ENCODE measurements at places on chromosomes 12 and 14.

DNA sequence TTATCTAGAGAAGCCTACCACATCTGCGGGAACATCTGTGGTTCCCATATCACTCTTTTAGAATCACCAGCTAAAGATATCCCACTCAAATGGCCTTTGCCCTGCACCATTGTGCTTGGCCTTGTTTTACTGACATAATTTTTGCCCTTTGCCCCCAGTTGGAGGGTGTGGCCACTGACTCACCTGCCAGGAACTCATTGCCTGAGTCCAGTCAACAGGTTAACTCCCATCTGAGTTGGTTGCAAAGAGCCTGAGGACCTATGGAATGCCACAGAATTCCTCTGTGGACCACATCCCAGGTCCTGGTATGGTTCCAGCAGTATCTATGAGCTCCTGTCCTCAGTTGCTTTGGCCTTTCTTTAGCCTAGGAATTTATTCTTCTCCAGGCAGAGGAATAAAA lies 55.7 kb upstream of the PTGR2 start:
- DNase-seq: no peak

- DNase-seq: no peak
These were observed 98.3 kb upstream of the ESRRB start for GRCh38 chr14:76277586-76278130.

GRCh38 chr12:2548081-2548480 lies 246.7 kb upstream of the FKBP4 start:
- no peak for DNase-seq

DNA sequence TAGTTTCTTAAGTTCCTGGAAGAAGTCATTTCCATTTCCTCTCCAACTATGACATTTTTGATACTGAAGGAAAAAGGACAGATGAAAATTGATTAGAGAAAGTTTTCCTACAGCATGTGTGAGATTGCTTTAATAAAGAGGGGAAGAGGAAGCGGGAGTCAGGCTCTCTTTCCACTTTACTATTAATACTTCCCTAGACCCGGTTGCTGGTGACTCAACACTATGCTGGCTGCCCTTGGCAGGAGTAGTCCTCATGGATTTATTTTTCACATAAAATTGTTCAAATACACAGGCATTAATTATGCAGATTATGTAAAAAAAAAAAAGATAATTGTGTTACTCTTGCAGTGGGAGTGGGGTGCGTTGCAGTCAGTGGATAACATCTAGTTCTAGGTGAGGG lies 293.4 kb downstream of the EGLN3 start:
- DNase-seq: no peak

DNA sequence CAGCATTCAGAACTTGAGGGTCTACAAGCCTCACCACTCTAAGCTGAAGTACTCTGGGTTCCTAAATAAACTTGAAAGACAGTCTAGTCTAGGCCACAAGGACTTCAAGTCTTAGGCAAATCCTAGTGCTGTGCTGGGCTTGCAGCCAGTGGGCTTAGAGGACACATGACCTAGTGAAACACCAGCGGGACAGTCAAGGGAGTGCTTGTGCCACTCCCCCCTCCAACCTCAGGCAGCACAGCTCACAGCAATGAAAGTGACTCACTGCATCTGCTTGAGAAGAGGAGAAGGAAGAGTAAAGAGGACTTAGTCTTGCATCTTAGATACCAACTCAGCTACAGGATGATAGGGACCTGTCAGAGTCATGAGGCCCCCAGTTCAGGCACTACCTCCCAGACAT lies 438.1 kb downstream of the IPO8 start:
- DNase-seq: no peak

DNA sequence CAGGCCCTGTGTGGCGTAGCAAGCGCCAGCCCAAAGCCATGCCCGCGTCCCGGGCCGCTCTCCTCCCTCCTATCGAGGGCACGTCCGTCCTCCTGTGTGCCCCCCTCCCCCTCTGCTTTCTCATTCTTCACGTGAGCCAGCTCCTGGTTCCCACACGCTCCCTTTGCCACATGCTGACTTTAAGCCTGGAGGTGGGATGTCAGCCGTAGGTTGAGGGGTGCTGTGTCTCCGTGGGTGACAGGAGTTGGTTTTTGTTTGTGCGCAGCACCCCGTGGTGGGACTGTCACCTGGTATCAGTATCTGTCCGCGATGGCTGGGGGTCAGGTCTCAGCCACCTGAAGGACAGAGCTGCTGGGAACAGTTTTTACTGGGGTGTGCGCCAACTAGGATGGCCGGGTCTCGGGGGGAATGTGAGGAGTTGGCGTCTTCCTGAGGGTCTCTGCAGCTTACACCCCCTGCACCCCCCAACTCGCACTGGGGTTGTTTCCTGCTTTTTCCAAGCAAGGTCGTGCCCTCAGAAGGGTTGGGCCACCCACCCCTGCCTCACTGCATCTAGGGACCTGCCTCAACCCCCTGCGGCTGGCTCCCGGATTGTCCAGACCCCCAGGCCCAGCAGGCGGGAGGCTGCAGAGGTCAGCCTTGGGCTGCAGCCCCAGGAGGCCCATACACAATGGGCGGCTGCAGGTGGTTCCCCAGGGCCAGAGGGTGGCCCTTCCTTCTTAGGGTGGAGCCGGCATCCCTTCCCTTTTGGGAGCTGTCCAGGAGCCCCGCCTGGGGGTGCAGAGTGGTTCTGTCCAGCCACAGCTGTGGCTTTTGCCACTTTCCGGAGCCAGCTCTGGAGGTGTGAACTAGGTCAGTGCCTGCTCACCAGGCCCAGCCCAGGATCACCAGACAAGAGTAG lies 7.3 kb downstream of the ULK1 start:
- no peak for DNase-seq

DNA sequence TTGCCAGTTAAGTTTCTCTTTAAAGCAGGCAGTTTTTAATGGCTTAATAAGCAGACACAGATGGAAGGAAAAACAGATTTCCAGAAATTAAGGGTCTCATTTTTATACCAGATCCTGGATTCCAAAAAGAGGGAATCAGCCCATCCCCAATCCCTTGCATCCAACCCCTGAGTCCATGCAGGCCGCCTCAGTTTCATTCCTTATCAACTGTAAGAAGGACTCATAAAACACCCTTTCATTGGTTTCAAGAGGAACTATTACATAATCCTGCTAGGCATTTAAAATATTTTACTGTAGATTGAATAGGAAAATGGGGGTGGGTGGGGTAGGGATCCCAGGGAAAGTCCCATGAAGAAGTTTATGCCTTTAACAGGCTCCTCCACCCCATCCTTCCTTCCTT lies 9.4 kb downstream of the CCDC184 start:
- DNase-seq: no peak

DNA sequence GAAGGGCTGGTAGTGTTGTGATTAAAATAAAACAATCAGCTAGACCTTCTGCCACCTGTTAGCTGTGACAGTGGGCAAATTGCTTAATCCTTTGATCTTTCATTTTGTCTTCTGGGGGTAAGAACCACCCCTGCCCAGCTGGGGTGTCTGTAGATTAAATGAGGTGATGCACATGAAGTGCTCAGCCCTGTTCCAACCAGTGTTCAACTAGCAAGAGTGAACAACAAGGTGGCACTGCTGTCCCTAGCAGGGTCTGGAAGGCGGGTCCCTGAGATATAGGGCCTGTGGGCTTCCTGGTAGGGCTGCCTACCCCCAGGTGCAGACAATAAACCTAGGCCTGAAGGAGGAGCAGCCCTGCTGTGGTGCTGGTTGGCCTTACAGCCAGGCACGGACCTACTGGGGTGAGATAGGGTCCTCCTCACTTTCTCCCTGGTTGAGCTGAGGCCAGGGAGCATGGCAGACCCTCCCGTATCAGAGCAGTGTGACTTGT lies 60.6 kb downstream of the ARL6IP4 start:
- DNase-seq: no peak

DNA sequence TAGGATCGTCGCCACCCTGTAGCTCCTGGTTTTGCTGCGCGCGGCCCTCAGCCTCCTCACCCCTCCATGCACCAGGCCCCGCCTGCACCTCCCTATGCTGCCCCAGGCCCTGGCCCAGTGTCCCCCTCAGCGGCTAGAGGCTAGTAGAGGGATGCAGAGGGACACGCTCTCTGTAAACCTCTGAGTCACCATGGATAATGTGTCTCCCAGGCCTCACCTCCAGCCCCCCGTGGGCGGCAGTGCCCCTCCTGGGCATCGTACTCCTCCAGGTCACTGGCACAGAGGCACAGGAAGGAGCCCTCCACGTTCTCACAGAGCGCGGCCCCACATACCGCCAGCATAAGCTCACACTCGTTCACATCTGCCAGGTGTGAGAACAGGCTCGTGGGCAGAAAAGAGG lies 12.3 kb downstream of the ISCA2 start:
- DNase-seq: no peak

DNA sequence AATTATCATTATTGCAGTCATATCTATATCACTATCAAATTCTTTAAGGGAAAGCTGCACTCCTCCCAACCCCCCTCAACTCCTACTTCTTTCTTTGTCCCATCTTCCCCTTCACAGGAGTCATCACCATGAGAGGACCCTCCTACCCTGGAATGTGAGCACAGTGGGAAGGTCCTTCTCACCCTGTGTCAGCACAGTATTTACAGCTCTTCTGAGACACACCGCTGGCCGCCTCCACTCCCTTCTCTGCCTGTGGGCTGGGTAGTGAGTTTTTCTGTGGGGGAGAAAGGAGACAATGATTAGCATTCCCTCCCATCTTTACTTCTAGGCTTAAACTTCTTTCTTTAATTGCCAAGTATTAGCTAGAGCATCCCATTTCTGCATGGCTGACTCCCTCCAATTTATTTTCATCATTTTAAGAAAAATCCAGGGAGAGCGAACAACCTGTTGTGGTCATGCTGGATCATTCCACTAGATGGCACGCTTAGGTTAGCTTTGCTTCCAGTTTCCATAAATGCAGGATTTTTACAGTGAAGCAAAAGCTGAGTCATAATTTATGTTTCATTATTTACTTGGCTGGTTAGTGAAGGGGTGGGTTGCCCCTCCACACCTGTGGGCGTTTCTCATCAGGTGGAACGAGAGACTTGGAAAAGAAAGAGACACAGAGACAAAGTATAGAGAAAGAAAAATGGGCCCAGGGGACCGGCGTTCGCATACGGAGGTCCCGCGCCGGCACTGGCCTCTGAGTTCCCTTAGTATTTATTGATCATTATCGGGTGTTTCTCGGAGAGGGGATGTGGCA lies 188.5 kb downstream of the ALX1 start:
- peak; percentile 49 for DNase-seq

GRCh38 chr14:103123634-103124500 lies 606 bp downstream of the TNFAIP2 start:
- DNase-seq: no peak

DNA sequence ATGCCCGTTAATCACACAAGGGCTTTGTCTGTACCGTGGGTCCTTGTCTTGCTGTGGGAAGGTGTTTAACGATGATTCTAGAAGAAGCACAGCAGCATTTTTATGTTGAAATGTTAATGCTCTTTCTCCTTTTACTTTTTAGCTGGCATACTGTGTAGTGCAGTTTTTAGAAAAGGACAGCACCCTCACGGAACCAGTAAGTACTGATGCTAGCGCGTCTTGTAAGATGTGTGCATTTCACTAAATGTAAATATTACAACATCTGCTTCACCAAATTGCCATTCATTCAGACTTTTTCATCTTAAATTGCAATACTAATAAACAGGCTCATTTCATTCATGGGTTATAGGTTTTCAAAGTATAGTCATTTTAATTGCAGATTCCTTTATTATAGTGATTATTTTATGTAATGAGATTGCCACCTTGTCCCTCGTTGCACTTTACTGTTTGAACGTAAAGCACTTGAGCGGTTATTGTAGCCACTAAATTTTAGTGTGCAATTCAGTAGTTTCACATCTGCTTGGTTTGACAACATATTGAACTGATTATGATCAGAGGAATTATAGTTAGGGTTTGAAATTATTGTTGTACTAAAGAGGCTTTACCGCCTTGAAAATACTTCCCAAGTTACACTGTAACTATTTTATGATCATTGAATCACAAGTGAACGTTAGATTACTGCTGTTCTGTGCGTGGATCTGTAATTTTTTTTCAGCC lies 69.8 kb upstream of the DYNC1H1 start:
- DNase-seq: no peak

DNA sequence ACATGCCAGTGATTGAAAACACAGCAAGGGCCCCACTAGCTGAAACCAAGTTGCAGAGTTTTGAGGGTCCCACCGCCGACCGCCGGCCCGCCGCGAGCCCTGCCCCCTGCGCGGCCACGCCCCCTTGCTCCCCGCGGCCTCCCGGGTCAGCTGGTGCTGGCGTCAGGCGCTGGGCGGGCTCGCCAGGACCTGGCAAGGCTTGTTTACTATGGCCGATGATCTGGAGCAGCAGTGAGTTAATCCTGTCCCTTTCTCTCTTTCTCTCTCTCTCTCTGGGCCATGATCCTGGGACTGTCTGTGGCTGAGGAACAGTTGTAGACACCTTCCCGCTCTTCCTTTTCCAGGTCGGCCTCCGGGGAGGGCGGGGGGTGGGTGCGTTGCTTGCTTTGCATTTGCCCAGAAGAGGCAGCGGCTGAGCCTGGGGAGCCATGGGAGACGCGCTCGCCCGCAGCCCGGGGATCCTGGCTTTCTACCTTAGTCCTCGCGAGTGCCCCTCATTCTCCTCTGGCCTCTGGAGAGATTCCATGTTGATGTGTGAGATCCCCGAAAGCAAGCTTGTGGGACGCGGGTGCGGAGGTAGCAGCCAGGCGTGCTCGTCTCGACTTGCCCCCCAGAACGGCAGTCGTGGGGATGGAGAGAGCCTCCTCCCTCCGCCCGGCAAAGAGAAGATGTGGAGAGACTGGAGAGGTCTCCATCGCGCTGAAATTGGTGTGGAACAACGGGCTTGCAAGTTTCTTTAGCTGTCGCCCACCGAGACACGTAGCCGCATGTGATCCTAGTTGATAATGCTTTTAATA lies at the start of gene ABHD4:
Gene ABHD4 (plus strand): TSS at position 202 of the 797 bp plus-strand sequence. CDS start 7 bp downstream, at position 209.
- peak; percentile 73 for DNase-seq

DNA sequence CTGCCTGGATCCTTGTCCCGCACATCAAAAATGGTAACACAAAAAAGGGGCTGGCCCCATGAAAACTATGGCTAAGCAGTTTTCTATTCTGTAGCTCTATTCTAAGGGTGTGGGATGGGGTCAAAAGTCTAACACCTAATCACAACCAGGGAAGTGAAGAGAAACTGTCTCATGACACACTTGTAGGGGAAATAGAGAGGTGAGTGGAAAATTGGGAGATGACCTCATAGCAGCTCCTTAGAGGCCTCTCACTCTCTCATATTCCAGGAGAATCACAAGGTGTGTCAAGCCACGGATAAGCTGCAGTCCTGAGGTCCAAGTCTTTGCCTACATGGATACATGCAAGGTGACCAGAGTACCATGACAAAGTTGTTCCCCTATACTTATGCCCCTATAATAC lies 10.7 kb downstream of the KLHL28 start:
- no peak for DNase-seq

GRCh38 chr14:28652782-28653181 lies 113.8 kb upstream of the FOXG1 start:
- no peak for DNase-seq

DNA sequence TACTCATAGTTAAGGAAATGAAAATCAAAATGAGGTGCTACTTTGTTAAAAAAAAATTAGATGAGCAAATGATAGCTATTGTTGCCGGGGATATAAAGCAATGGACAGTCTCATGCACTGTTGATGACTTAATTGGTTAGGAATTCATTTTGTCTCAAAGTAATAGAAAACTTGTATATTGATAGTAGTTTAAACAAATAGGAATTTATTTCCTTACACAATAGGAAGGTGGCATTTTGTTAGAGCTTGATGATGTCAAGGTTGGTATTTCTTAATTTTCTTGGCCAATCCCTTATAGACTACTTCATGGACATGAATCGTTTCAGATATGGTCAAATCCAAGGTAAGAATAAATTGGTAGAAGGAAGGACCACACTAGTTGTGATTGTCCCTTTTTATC lies 7.8 kb downstream of the PRPF39 start:
- no peak for DNase-seq

GRCh38 chr12:21675641-21676040 lies 18.0 kb upstream of the LDHB start:
- no peak for DNase-seq

- no peak for DNase-seq
These were observed 413.7 kb downstream of the RAD51B start for GRCh38 chr14:68233101-68233784.
